ENCODE measurements at places on chromosomes 7 and 10. TPM values are rescaled to one million over a fixed set of nuclear protein-coding genes. Genes with fewer than 3 reads are reported as not detected.

- peaks cover 35% of the 10 kb centered on the region for H3K4me1 ChIP-seq
- no peaks in the 10 kb centered on the region for H3K36me3 ChIP-seq
- H3K27me3 ChIP-seq: peaks cover 82% of the 10 kb centered on the region
- DNase-seq: no peak
- no peak overlapping the region for H3K4me3 ChIP-seq
Observed at GRCh38 chr10:21515361-21516241, 9.9 kb downstream of the SKIDA1 start.

DNA sequence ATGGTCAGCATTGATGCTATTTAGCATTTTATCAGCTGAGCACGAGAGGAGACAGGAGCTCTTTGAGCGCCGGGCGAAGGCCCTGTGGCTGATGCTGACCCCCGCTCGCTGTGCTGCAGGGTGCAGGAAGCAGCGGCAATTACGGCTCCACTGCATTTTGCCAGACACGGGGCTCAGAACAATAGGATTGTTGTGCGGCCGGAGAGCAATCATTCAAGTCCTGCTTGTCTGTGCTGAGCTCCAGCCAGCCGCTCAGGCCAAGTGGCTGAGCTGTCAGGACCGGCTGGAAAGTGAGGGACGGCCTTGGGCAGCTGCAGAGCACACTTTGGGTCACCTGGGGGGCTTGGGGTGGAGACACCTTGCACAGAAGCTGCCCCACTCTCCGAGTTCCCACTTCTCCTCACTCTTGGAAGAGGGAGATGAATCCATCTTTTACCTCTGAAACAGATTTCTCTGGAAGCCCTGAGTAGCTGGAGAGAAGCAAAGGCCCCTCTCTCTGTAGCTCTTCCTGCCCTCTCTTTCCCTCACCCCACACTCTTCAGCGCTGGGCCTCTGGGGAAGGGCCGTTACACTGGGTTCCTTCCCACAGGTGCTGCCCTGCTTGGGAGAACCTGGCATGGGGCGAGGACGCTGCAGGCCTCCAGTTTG, 17.3 kb upstream of the ADARB2 start:
- DNase-seq: no peak
- H3K27me3 ChIP-seq: no peaks in the 10 kb centered on the region
- H3K4me3 ChIP-seq: no peak overlapping the region
- no peak overlapping the region for H3K27ac ChIP-seq
- no peaks in the 10 kb centered on the region for H3K4me1 ChIP-seq

DNA sequence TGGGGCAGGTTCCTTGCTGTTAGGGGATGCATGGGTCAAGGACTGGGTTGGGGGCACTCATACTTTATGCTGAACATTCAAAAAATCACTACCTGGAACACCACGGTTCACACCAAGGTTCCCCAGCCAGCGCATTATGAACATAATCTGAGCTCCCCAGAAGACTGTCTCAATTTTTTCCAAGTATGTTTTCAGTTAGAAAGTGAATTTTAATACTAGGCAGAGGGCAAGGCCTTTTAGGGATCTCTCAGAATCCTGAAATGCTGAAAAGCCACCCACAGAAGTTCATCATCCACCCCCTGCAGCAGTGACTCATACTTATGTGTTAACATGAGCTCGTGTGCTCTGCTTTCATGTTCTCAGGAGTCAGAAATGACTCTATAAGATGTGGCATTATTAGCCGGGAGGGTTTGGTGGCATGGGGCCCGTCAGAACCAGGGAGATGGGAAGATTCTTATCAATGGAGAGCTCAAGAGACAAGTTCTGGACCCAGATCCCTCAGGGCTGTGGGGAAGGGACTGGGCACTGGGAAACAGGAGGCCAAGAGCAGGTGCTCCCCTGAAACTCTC, 185.2 kb upstream of the ITGB1 start:
- peak; percentile 66 for DNase-seq
- H3K36me3 ChIP-seq: no peaks in the 10 kb centered on the region
- no peak overlapping the region for H3K27ac ChIP-seq
- no peak overlapping the region for H3K4me3 ChIP-seq
- peaks cover 57% of the 10 kb centered on the region for H3K4me1 ChIP-seq

GRCh38 chr10:11242443-11243387, 225.0 kb downstream of the CELF2 start:
- no peaks in the 10 kb centered on the region for H3K27me3 ChIP-seq
- H3K36me3 ChIP-seq: peaks cover 31% of the 10 kb centered on the region
- no peak for DNase-seq
- H3K27ac ChIP-seq: peak overlapping the region; percentile 69
- no peak overlapping the region for H3K4me3 ChIP-seq

Gene ARMC3
- 0.68 TPM for total RNA-seq

Gene C7orf57
- not detected for total RNA-seq

Gene CLRN3
- not detected for total RNA-seq

Data from natural killer cell (primary cell).